ENCODE measurements at places on chromosomes 1 and 21. TPM values are rescaled to one million over a fixed set of nuclear protein-coding genes. Genes with fewer than 3 reads are reported as not detected.

The NEK2 gene
- 4.4 TPM for total RNA-seq

The TESK2 gene
- total RNA-seq: 2.8 TPM

The LCE3E gene
- total RNA-seq: not detected

The OR6N1 gene
- total RNA-seq: not detected

The C1QTNF12 gene
- total RNA-seq: not detected

Measured in cardiac atrium fibroblast (primary cell).